ENCODE measurements at places on chromosomes 3 and 15.

- DNase-seq, result no peak
These were observed 49.8 kb downstream of the KCNMB2 start for GRCh38 chr3:178586076-178586475.

- no peak for DNase-seq
These were observed 100.2 kb downstream of the RYK start for GRCh38 chr3:134150476-134150875.

DNA sequence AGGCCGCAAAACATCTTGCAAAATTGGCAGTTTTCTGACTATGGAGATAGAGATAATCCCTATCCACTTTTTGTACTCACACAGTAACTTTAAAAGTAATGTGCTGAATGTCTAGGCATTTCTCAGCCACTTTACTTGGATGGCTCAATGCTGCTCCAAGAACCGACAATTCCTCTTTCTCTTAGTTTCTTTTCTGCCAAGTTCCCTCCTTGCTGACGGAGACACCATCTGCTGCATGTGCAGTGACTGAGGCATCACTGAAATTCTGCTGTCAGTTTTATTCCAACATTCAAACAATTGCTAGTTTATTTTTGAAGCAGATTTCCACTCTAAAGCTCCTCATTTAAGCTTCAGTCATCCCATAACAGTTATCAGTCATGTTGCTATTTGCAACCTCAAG, 116.0 kb upstream of the RBMS3 start:
- DNase-seq, result no peak

DNA sequence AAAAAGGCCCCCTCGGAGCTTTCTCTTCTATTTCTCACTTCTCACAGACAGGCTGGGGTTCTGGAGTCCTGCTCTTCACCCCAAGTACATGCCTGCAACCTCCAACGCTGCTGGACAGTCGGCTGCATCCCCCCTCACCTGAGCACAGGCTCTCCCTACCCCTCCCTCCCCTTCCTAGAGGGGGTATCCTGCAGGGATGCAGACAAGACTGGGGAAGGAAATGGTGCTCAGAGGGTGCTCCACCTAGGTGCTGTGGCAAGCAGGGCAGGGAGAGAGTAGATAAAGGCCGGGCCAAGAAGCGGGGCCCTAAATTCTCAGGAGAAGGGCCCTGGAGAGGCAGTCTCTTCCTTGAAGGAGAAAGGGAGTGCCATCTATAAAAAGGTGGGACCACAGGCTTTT, 7.0 kb upstream of the STRA6 start:
- no peak for DNase-seq

GRCh38 chr15:31328969-31329639, 2.5 kb downstream of the KLF13 start:
- no peak for DNase-seq

- peak; percentile 2 for DNase-seq
These were observed 456 bp upstream of the C15orf61 start for GRCh38 chr15:67520321-67521028.

- DNase-seq, result no peak
These were observed 22.8 kb downstream of the GPR15 start for GRCh38 chr3:98554580-98554979.

DNA sequence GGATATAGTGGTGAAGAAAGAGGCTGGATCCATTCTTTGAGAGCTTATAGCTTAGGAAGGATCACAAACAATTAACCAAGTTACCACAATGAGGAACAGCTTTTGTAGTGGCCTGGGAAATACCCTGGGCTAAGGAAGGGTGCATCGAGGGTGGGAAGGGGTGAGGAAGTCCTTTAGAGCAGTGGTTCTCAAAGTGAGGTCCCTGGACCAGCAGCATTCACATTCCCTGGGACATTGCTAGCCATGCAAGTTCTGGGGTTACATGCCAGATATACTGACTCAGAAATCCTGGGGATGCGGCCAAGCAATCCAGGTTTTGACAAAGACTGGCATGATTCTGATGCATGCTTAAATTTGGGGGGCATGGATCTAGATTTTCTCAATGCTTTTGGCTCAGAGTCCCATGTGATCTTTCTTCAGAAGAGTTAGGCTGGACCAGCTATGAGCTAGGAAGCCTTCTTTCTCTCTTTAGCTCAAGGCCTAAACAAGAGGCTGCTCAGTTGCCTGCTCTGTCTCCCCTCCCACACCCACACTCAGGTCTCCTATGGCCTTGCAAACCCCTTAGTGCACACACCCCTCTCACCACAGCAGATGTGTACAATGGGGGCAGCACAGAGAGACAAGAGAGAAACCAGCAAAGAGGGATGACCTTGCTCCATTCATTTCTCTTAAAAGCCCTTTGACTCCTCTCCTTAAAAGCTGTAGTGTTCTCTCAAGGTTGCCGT, 1.8 kb upstream of the CCR1 start:
- DNase-seq, result no peak
